ENCODE measurements at places on chromosomes 11 and 22.
A peak's percentile ranks its signal among the peaks of the same experiment; 100 is the strongest.

- DNase-seq = peak; percentile 81
These were observed 979 bp downstream of the ZBED5 start for GRCh38 chr11:10856689-10857458.

GRCh38 chr11:87604350-87604749 lies 566.6 kb downstream of the TMEM135 start:
- DNase-seq = no peak

GRCh38 chr22:46008836-46009596 lies 32.1 kb upstream of the WNT7B start:
- no peak for DNase-seq

DNA sequence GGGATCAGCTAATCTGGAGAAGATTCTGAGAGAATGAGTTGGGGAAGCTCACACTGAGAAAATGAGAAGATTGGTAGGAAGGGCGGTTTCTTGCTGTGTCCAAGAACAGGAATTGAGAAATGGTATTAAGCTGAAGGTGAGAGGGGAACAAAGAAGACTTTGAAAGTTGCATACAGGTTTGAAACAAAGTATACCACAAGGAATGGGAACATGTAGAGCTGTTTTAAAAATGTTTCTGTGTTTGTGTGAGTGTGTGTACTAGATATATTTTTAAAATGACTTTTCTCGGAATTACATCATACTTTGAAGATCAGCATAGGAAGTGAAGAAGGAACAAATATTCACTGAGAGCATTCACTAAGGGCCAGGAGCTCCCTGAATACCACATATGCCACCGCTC lies 24.4 kb upstream of the IZUMO1R start:
- no peak for DNase-seq

GRCh38 chr11:124804884-124805283 lies 4.7 kb upstream of the MSANTD2 start:
- no peak for DNase-seq

- no peak for DNase-seq
These were observed 288.5 kb downstream of the KIRREL3 start for GRCh38 chr11:126711977-126712625.

GRCh38 chr11:117814204-117814765 lies 10.3 kb downstream of the FXYD2 start:
- peak; percentile 51 for DNase-seq

- no peak for DNase-seq
These were observed 9.4 kb downstream of the TMEM218 start for GRCh38 chr11:125102025-125102424.

- no peak for DNase-seq
These were observed 18.8 kb downstream of the QSER1 start for GRCh38 chr11:32911413-32911812.

DNA sequence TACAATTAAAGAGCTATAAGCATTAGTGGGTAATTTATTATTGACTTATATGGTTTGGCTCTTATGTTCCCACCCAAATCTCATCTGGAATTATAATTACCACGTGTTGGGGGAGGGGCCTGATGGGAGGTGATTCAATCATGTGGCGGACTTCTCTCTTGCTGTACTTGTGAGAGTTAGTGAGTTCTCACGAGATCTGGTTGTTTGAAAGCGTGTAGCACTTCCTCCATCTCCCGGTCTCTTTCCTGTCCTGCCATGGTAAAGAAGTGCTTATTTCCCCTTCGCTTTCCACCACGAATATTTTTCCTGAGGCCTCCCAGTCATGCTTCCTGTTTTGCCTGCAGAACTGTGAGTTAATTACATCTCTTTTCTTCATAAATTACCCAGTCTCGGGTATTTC lies 28.1 kb upstream of the CHORDC1 start:
- no peak for DNase-seq

GRCh38 chr11:66509131-66509561 lies 1.3 kb upstream of the BBS1 start:
- no peak for DNase-seq

DNA sequence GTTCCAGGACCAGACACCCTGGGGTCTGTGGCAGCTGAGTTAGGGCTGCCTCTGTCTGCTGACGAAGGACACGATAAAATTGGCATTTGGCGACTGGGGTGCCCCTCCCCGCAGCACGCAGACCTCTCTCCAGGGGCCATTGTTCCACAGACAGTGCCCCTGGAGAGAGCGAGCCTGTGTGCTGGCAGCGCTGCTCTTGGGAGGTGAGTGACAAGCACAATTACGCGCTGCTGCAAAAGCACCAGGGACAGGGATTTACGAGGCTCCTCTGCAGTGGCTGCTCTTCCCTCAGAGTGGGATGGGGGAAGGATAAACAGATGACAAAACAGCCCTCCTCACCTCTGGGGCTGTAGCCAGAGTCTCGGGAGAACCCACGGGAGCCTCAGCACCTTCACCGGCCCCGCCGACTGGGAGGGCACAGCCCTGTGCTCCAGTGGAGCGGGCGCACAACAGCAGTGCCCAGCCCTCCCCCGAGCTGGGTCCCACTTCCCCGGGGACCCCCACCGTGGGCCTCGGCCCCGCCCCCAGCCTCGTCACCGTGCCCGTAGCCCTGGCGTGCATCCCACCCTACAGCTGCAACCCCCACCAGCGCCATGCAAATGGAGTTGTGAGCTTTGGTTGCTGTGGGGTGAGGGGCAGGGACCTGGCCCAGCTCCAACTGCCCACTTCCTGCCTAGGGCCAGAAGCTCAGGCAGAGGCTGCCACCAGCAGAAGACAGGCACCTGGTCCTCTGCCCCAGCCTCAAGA lies 19.6 kb downstream of the CHID1 start:
- no peak for DNase-seq

DNA sequence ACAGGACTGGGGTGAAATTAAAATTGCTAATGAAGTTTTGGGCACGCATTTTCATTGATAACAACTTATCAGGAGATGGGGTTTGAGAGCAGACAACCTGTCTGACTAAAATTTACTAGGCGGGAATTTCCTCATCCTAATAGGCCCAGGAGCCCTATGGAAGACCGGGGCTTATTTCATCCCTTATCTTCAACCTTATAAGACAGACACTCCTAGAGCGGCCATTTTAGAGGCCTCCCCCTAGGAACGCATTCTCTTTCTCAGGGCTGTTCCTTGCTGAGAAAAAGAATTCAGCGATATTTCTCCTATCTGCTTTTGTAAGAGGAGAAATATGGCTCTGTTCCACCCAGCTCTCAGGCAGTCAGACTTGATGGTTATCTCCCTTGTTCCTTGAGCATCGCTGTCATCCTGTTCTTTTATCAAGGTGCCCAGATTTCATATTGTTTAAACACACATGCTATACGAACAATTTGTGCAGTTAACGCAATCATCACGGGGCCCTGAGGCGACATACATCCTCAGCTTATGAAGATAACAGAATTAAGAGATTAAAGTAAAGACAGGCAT lies 39.3 kb upstream of the ZC3H12C start:
- no peak for DNase-seq

GRCh38 chr22:40196628-40197360 lies 19.1 kb downstream of the TNRC6B start:
- no peak for DNase-seq

DNA sequence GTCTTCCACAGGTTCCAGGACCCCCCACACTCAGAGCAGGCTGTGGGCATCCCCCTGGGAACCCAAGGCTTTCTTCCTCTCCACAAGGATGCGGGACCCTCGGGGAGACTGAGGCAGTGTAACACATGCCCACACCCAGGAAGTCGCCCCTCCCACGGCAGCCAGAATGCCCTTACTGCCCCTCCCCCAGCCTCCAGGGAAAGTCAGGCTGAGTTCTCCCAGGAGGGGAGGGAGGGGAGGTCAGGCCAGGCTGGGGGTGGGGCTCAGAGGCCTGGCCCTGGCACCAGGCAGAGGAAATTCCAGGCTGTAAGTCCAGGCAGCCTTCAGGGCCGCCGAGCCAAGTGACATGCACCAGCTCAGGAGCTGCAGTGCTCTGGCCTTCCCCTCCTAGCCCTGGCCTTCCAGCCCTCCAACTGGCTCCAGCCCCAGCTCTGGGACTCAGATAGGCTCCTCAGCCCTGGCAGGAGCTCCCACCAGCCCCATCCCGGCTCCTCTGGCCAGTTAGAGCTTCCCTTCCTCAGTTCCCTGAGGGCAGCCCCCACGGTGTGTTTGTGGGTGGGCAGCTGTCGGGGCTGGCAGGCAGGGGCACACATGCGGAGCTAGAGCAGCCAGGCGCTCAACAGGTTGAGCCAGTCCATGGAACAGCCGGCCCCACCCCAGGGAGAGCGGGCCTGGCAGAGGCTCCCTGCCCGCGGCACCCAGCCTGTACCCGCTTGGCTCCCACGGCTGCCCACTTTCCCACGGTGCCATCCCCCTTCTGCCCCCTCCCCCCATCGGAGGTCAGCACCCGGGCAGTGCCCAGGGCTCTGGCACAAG lies 3.6 kb downstream of the BCL9L start:
- DNase-seq = peak; percentile 84

DNA sequence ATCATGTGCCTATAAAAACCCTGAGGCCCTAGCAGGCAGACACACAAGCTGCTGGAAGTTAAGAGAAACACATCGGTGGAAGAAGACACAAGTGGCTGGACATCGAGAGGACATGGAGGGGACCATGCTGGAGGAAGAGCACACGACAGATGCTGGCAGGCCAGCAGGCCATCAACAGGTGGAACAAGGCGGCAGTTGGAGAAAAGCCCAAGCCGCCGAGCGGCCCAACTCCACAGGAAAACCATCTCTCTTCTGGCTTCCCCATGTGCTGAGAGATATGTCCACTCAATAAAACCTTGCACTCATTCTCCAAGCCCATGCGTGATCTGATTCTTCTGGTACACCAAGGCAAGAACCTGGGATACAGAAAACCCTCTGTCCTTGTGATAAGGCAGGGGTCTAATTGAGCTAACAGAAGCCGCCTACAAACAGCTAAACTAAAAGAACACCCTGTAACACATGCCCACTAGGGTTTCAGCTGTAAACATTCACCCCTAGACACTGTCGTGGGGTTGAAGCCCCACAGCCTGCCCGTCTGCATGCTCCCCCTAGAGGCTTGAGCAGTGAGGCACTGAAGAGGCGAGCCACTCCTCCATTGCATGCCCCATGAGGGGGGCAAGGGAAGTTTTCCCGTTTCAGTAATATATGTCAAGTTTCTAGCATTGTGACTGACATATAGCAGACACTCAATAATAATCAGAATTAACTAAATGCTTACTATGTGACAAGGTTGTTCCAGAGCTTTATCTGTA lies 39.0 kb upstream of the MMP20 start:
- DNase-seq = peak; percentile 25

GRCh38 chr11:68441466-68442230 lies 18.9 kb upstream of the PPP6R3 start:
- no peak for DNase-seq

GRCh38 chr11:89347071-89347470 lies 144.1 kb downstream of the NOX4 start:
- no peak for DNase-seq

- no peak for DNase-seq
These were observed 84.7 kb downstream of the MAML2 start for GRCh38 chr11:96257972-96258934.

DNA sequence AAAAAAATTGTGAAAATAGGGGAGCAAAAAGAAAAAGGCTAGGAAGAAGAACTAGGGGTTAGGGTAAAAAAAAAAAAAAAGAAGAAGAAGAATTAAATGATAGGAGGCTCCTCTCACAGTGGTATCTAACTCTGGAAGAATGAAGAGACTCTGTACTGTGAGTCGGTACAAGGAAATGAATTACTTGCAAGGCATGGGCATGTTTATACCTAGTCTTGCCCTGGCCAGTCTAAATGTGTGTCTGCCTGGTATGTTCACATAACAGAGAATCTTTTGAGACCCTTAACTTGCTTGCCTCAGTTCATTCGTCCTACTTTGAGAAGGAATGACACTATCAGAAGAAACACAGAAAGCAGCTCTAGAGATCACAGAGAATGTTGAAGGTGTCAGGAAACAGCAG lies 159.6 kb downstream of the SWAP70 start:
- DNase-seq = no peak

- no peak for DNase-seq
These were observed 14.2 kb downstream of the IFT27 start for GRCh38 chr22:36761553-36762240.

DNA sequence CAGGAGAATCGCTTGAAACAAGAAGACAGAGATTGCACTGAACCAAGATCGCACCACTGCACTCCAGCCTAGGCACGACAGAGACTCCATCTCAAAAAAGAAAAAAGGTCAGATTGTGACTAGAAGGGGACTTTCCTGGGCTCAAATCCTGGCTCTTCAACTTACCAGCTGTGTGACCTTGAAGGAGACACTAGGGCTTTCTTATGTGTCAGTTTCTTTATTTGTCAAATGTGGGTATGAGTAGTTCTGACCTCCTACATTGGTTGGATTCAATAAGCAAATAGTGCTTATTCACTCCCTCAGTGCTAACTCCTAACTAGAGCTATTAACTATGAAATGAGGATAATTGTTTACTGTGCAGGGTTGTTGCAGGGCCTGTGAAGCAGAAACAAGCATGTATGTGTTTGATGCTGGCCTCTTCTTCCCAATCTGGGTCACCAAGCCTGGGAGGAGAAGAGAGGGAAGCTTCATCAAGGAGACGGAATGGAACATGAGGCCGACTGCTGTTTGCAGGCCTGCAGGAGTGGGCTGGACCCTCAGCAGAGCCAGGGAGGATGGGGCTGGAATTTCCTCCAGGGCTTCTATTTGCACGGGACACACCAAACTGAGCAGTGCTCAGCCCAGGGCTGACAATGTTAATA lies 22.5 kb downstream of the RHOD start:
- DNase-seq = no peak

DNA sequence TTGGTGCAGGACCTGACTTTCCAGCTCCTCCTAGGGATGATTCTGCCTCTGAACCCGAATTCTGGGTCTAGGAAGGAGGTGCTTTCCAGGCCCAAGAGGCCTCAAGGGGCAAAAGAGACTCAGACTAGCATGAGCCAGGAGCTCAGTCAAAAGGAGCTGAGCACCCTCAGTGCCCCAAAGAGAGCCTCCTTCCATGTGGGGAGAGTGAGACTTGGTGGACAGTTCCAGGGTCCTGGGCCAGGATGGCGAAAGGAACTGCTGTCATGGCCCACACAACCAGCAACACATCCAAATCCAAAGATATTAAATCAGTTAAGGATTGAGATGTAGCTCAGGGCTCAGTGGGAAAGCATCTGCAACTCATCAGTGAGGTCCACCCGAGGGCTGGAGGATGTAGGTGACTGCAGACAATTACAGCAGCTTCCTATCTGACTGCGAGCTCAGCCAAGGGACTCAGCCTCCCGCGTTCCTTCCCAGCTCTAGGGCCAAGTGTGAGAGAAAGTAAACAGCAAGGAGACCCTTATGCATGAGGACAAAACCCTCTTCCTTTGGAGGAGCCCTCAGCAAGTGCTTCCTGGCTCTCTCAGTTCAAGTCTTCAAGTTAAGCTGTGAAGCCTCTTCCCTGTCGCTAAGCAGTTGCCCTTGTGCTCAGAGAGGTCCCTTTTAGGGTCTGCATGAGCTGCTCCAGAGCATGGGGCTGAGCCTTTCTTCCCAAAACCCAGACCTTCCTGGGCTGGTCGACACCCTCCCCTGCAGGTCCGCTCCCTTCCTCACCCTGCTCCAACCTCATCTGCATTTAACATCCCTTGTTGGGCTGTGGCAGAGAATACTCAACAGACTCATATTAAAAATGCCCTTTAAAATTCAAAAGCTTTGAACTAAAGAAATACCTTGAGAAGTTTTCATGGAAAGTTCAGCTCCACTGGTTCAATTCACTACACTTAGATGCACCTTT lies 35.8 kb downstream of the C11orf58 start:
- no peak for DNase-seq
